Activated CD4-positive, alpha-beta T cell treated with anti-CD3 and anti-CD28 coated beads for 4 hours (primary cell): ENCODE measurements at places on chromosomes 13 and 19.

- DNase-seq, result no peak
Measured at GRCh38 chr19:38213469-38213868, 10.6 kb downstream of the DPF1 start.

DNA sequence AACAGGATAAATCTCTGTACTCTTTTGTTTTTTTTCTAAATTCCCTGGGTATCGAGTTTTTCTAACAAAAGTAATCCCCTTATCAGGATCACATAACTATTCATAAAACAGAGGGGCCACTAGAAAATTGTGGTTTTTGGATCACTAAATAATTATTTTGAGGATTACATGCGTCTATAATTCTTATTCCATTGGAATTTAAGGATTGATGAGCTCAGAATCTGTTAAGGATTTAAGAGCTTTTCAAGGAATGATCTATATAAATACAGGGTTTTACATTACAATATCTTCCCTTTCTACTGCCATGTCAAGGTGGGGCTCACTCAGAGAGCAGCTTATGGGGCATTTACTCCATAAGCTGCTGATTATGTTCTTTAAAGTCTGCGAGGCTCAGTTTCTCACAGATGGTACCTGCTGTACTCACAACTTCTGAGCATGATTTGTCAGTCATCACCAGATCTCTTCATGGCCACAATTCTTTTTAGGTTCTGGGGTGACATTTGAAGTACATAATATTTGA, 449.8 kb downstream of the PCDH17 start:
- DNase-seq, result no peak

- no peak for DNase-seq
Measured at GRCh38 chr19:3862826-3863500, 5.9 kb downstream of the ZFR2 start.

- no peak for DNase-seq
Measured at GRCh38 chr13:98505217-98505616, 71.7 kb downstream of the STK24 start.

DNA sequence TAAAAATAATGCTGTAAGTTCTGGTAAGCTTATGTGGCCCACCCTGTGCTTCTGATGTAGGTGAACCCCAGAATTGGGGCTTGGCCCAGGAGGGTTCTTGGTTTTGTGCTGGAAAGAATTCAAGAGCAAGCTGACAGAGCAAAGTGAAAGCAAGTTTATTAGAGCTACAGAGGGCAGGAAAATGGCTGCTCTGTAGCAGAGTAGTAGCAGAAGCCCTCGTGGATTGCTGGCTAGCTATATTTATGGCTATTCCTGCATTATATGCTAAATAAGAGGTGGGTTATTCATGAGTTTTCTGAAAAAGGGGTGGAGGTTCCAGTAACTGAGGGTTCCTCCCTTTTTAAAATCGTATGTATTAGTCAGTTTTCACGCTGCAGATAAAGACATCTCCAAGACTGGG, 20.6 kb upstream of the ZNF599 start:
- no peak for DNase-seq

- no peak for DNase-seq
Measured at GRCh38 chr13:109938255-109938936, 152.0 kb upstream of the IRS2 start.

GRCh38 chr13:50521006-50521830, 322.3 kb downstream of the DLEU7 start:
- DNase-seq, result no peak

GRCh38 chr13:42151781-42152180, 103.3 kb downstream of the DGKH start:
- no peak for DNase-seq

GRCh38 chr19:5588441-5588840, 20.7 kb upstream of the TINCR start:
- no peak for DNase-seq

- no peak for DNase-seq
Measured at GRCh38 chr13:30026093-30026492, 175.7 kb upstream of the UBL3 start.

GRCh38 chr19:46056536-46056935, 15.7 kb upstream of the IGFL4 start:
- no peak for DNase-seq

- peak; percentile 99 for DNase-seq
Measured at GRCh38 chr19:18152817-18153555, at the start of gene PIK3R2. Gene PIK3R2 (plus strand): TSS chr19:18153163. CDS start chr19:18155880, 2,717 bp downstream.

DNA sequence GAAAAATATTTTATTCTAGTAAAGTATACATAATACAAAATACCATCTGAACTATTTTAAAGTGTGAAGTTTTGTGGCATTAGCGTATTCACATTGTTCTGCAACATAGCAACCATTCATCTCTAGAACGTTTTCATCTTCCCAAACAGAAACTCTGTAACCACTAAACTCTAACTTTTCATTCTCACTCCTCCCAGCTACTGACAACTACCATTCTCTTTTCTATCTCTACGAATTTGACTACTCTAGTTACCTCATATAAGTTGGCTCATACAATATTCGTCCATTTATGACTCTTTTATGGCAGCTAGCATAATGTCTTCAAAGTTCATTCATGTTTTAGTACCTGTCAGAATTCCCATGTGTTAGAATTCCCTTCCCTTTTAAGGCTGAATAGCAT, 150.5 kb upstream of the MIR17HG start:
- DNase-seq, result no peak

DNA sequence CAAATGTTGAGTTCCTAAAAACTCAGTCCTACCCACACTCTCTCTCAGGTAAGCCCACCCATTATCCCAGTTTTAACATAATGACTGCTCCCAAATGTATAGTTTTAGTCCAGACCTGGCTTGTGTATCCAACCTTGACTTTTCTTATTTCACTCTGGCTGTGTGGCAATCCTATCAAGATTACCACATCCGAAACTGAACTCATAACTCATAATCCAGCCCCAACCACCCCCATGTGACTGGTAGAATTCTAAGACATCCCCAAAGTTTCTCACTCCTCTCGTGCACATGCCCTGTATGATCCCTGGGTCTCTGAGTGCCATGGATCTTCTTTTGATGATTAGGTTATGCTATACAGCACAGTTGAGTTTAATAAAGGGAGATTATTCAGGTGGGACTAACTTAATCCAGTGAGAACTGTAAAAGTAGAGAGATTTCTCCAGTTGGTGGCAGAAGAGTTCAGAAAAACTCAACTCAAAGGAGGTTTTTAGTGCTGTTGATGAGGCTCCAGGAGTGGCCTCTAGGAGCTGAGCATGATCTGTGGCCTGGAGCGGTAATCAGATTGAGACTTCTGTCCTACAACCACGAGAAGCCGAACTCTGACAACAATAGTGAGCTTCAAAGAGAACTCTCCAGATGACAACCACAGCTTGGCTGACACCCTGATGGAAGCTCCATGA, 413.4 kb downstream of the ZNF536 start:
- no peak for DNase-seq

DNA sequence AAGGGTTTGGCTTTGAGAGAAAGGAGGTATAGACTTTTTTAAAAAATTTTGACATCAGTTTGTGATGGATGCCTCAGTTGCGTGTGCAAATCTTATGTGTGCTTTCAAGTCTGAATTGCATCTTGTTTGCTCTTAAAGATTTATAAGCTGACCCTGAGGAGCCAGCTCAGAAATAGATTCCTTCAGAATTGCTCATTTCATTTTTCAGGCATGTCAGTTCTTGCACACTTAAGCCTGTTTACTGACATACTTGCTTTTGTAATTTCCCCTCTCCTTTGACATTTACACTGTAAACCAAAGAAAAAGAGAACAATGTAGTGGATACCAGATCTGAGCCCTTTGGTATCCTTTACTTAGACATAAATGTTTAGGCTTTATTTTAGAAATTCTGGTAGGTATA, 87.6 kb downstream of the RNF17 start:
- no peak for DNase-seq

DNA sequence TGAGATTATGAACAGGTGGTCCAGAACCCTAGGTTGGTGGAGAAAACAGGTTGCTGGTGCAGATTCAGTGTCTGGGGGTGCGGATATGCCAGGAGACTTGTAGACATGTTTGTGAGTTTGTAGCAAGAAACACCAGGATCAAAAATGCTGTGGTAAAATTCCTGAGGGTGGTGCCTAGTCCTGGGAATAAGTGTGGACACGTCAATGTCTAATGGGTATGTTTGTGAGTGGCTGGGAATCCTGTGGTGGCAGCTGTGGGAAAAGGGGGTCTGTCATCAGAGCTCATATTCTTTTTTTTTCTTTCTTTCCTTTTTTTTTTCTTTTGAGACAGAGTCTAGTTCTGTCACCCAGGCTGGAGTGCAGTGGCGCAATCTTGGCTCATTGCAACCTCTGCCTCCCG, 7.2 kb downstream of the ZNF708 start:
- no peak for DNase-seq

DNA sequence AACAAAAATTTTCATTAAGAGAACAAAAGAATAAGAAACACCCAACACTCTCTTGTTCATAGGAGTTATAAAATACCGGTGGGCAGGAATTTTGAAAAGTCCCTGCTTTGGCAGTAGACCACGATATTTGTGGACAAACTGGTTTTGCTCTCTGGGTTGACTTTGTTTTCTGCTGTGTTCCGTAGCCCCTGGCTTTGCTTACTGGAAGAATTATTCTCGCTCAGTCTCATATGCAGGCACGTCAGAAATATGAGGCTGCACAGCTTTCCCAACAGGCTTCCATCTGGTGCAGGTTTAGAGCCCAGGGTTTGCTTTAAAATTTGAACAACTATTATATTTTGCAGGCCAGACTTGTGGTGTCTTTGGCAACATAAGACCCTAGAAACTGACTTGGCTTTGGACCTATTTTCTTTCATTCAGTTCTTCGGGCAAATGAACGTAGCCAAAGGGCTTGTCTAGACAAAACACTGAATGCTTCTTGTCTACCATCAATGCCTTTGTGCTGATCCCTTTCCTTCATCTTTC, 2012.6 kb downstream of the PCDH9 start:
- DNase-seq, result no peak

- no peak for DNase-seq
Measured at GRCh38 chr19:7515645-7516151, at the start of gene ZNF358. Gene ZNF358 (plus strand): TSS chr19:7516103. CDS start chr19:7519243, 3,140 bp downstream.

DNA sequence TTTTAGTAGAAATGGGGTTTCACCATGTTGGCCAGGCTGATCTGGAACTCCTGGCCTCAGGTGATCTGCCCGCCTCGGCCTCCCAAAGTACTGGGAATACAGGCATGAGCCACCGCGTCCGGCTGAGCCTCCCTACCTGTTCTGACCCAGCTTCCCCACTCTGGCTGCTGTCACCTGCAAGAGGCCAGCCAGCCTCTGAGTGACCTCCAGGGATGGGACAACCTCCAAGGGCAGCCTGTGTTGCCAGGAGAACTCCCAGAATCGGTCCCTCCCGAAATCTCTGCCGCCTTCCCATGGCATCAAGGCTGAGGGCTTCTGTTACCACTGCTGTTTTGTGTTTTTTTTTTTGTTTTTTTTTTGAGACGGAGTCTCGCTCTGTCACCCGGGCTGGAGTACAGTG, 11.3 kb downstream of the CERS4 start:
- DNase-seq, result no peak

- DNase-seq, result no peak
Measured at GRCh38 chr19:18257503-18258470, 16.5 kb downstream of the IQCN start.

- no peak for DNase-seq
Measured at GRCh38 chr13:100988921-100989320, 314.3 kb upstream of the TMTC4 start.

DNA sequence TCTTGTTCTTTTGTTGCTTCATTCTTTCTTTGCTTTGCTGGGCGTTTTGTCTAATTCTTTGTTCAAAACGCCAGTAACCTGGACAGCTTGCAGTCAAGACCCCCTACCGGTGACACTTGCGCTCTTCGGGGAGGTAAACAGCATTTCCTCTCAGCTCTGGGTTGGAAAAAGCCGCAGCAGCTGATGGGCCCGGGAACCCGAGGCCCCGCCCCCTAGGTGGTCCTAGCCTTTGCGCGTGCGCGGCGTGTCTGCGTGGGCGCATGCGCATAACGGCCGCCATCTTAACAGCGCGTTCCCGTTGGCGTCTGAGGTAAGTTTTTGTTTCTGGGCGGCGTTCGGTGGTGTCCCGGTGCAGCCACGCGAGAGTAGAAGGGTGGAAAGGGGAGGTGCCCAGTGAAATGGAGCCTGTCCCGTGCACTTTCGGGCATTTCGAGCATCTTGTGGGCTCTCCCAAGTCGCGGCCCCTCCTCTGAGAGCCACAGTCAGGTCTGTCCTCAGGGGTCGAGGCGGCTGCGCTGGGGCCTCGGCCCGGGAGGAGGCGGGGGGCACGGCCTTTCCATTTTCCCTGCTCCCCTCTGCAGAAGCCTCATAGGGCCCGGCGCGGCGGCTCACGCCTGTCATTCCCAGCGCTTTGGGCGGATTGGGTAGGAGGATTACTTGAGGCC, at the start of gene ZNF559:
ZNF559 (plus strand) TSS at position 261 of the 665 bp plus-strand sequence. CDS start 14,371 bp downstream, outside the sequence.
- peak; percentile 97 for DNase-seq

DNA sequence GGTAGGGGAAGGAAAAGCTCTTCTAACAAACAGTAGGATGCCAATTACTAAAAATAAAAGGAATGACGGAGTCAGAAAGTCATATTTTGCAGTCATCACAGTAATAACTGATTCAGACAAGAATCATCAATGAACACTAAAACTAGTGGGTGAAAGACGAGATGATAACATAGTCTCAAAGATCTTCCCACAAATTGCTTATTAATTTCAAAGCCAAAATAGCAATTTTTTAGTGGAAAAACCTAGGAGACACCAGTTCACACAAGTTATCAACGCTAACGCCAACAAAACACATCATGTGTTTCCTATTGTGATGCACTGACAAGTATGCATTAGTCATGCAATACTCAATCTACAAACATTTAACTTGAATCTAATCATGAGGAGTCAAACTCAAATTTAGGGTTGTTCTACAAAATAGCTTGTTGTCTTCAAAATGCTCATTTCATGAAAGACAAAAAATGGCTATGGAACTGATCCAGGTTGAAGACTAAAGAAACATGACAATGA, 18.6 kb downstream of the ZNF233 start:
- no peak for DNase-seq
